Omental fat pad (tissue), 4 donors: ENCODE measurements at places on chromosomes 13 and 19. TPM values are rescaled to one million over a fixed set of nuclear protein-coding genes. Genes with fewer than 3 reads are reported as not detected.

The LSR gene
- total RNA-seq: 30.9 TPM

The NTF4 gene
- total RNA-seq: not detected

The SAMD4B gene
- total RNA-seq: 75.8 TPM

The SPACA4 gene
- not detected for total RNA-seq

- no peak for DNase-seq
Measured at GRCh38 chr13:102141625-102142472, 260.0 kb downstream of the FGF14 start.

DNA sequence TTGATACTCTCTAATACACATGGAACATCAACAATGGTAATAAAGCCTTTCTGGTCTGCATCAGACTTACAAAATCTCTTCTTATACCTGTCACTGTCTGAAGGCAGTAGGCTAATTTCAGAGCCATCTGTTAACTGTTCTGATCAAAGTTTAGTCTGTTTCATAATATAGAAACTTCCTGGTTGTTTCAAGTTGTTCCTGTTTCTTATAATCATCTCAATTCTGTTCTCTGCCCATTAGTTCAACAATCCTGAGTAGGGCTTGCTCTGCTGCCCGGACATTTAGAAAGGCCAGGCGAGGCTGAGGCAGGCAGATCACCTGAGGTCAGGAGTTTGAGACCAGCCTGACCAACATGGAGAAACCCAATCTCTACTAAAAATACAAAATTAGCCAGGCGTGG lies 5.4 kb upstream of the ZSCAN5A start:
- DNase-seq: no peak

DNA sequence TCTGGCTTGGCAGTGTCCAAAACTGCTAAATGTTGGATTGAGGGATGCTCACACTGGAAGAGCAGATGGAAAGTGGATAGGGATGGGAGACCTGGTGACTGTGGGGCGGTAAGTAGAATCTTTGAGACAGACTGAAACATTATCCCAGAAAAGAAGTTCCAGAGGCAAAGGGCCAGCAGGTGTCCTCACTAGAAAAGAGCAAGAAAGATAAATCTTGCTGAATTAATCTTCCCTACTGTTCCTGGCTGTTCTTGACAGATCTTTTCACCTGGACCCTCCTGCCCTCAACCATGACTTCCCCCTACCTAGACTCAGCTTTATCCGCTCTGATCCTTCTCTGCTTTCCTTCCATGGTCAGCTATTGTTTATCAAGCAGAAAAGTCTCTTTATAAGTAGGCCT lies 35.0 kb upstream of the FRY start:
- DNase-seq: no peak

DNA sequence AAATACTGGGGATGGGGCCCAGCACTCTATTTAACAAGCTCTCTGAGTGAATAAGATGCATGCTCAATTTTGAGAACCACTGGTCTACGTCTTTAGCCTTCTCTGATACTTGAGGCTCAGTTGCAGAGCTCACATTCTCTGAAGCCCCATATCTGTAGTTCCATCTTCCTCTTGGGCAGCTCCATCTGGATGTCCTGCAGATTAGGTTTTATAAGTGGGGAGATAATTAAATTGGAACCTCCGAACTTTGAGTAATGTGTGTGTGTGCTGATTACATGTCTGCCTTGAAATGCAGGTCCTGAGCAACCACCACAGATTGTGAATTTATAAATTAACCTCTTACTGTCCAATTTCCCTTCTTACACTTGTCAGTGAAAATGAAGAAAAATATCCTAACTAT lies 7.2 kb upstream of the RASL11A start:
- DNase-seq: no peak

DNA sequence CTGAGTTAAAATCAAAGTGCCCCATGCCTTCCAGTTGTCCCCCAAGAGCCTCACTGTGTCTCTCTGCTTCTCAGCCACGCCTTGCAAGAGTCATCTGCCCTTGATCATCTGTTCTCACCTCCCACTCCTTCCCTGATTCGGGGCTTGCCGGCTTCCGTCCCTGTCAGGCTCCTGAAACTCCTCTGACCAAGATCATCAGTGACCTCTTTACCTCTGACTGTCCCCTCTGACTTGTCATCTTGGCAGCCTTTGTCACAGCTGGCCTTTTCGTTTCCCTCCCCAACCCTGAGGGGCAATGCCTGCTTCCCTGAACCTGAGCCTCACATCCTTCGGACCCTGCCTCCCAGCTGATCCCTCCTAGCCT lies 66.3 kb downstream of the MAP4K1 start:
- DNase-seq: no peak

DNA sequence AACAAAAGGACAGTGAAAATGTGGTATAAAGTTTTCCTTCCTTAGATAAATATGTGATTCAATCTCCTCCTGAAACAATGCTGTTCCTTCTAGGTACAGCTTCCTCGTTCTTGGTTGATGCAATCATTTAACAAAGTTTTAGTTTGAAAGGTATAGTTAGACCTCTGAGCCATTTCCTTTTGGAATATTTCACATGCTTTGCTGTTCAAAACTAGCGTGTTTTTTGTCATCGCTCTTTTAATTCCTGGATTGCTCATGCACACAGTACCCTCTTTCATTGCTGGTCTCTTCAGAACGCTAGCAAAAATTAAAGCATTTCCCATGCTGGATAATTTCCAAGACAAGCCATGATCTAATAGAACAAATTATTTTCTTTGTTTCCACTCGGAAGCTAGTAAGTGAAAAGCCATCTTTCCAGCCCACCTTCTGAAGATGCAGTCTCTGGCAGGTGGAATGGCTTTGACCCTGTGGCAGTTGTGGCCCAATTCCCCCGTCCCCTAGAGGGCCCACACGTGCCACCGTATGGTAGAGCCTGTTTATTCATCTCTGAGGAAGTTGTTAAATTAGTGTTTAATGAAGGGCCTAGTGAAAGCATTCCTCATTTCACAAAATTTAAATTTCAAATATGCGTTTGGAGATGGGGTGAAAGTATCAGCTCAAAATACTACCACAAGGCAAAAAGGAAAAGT lies 1040.6 kb upstream of the SLC10A2 start:
- no peak for DNase-seq

- DNase-seq: no peak
Measured at GRCh38 chr19:38049105-38049649, 142.2 kb downstream of the SIPA1L3 start.

- DNase-seq: no peak
Measured at GRCh38 chr13:39960191-39960590, 304.7 kb downstream of the COG6 start.

- DNase-seq: no peak
Measured at GRCh38 chr13:25738342-25739196, 313.2 kb downstream of the SHISA2 start.

DNA sequence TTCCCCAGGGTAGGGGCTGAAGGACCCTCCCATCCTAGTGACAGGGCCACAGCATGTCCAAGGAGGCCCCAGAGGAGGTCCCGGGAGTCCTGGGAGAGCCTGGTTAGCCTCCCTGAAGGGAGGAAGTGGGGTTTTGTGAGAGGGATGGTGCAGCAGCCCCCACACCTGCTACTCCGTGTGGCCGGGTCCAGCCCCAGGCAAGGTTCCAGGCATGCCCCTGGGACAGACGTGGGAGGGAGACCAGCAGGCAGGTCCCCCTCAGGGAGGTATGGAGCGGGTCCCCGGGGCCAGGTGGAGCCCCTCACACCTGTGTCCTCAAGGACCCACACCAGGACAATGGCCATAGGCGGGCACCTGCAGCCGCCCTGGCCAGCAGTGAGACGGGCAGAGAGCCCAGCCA lies 1.9 kb upstream of the F7 start:
- no peak for DNase-seq

DNA sequence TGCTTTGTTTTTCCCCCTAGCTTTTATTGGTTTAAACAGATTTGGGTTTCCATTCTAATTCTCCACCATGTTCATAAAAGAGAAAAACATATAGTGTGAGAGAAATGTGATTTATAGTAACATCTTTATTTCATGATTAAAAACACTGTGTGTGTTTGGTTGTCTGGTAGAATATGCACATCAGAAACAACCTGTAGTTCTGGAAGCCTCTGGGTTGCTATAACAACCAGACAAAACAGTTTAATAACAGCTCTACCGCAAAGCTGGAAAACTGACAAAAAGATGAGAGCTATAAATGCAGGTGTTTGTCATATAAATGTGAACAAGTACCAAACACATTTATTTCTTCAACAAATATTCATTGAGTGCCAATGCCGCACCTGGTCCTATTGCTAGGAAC lies 9.8 kb downstream of the KBTBD6 start:
- no peak for DNase-seq
